ENCODE measurements at places on chromosomes 6 and 20.

DNA sequence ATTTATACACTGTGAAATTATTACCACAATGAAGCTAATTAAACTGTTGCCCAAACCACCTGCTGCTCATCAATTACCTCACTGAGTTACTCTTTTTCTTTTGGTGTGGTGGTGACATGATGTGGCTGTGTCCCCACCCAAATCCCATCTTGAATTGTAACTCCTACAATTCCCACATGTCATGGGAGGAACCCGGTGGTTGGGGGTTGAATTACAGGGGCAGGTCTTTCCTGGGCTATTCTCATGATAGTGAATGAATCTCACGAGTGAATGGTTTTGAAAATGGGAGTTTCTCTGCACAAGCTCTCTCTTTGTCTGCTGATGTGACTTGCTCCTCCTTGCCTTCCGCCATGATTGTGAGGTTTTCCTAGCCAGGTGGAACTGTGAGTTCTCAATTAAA, 145.0 kb downstream of the LRRC1 start:
- no peak for DNase-seq

GRCh38 chr20:43691928-43692524, 25.1 kb downstream of the MYBL2 start:
- peak; percentile 47 for DNase-seq

- no peak for DNase-seq
Observed at GRCh38 chr6:136822046-136822375, 381 bp upstream of the PEX7 start.

DNA sequence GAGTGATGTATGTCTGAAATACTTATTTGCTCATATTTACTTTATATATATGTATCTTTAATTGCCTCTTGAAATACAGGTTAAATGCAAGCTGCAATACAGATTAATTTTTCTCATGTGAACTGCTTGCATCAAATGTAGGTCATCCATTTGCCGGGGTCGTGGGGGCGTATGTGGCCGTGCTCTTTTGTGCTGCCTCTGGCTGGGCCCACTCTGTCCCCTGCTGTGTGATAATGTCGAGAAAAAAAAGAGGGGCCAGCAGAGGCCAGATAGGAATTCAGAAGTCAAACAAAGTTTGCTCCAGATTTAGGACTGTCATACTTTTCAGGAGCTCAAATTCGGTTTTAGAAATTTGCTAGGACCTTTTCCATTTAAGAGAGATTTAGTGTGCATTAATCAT, 459.6 kb upstream of the SOX4 start:
- no peak for DNase-seq

- DNase-seq: no peak
Observed at GRCh38 chr20:59351157-59352040, 51.0 kb downstream of the EDN3 start.

DNA sequence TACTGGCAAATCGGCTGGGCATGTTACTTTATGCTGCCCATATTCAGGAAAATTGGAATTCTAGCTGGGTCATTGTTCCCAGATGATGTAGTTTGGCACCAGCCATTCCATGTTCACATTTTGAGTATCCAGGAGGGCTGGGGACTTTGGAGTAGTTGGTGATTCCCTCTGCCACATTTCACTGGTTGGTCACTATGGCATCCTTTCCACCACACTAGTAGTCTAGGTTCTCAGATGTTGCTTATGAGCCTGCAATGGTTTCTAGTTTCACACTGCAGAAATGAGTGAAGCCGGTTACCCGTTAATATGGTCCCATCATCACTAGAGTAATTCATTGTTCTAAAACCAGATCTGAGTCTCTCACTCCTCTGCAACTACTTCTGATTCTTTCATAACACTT, 4.6 kb downstream of the PTPN1 start:
- no peak for DNase-seq

- DNase-seq: no peak
Observed at GRCh38 chr20:61373956-61374545, 122.0 kb downstream of the CDH4 start.

DNA sequence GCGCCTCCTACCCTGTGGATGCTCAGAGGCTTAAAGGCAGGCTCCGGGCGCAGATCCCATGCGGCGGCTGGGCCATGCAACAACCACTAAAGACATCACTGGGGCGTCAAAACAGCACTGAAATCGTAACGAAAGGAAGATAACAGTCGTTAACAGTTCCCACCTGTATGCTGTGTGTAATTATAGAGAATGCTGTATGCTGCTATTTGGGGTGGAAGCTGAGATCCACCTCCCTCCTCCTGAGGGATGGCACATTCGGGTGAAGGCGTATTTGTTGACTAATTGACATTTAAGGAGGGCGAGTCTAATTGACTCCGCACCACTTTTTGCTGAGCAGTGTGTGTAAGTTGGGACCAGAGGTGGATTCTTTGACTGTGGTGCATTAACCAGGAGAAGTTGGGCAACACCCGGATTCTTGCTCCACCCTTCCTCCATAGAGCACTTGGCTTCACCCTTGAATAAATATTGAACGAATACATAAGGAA, 687 bp downstream of the SLC35A1 start:
- DNase-seq: peak; percentile 48

DNA sequence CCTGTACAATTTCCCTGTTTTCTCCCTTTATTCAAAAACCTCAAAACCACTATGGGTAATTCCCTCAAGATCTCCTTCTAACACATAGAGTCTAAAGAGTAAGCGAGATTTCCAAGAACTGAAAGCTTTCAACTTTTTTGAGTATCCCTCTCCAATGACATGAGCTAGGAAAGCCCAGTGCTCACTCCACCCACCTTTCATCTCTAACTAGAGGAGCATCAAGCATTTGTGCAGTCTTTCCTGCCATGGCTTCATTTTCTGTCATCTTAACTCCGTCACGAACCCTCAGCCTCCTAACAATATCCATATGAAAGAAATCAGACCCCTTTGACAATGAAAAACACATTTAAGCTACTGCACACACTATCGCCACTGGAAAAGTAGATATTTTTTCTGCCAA, 91.9 kb upstream of the SUPT3H start:
- no peak for DNase-seq

GRCh38 chr6:131635384-131636340, 1.4 kb upstream of the ENPP3 start:
- DNase-seq: no peak

DNA sequence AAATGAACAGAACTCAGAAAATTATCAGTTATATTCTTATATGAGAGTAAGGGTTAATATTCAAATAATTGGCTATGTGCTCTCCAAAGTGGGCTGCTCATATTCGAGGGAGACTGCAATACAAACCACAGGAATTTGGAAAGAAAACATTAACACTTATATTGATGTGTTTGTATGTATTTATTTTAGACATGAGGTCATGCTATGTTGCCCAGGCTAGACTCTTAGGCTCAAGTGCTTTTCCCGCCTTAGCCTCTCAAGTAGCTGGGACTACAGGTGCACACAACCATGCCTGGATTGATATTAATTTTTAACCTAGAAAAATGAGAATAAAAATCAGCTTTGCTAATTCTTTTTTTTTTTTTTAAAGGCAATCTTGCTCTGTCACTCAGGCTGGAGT, 35.0 kb downstream of the BTBD9 start:
- peak; percentile 36 for DNase-seq

DNA sequence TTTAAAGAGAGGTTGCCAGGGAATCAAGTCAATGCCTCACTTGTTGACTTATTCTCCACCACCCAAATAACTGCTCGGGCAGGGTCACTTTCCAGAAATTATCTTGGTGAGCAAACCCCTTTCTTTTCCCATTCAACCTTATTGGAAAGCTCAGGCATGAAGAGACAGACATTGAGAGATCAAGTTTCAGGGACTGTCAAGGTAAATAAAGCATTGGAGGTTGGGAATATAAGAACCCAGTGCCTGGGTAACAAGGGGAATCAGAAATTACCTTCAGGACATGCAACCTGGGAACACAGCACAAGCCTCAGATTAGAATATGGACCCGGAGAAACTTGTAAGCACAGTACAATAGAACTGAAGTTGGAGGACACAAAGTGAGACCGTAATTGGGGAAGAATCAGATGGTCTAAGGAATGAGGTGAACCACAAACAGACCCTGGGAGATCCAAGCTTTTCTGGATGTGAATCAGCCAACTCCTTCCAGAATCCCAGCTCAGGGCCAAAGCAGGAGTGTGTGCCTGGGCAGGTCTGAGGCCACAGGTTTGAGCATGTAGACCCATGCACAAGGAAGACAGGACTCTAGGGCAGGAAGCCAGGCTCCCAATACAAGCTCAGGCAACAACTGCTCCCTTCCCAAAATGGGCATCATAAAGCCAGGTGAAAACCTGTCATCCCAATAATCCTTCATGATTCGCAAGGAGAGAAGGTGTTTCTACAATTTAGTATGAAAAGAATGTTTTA, 512.8 kb downstream of the MAFB start:
- no peak for DNase-seq

- peak; percentile 10 for DNase-seq
Observed at GRCh38 chr6:22838345-22838744, 269.0 kb downstream of the HDGFL1 start.

- DNase-seq: no peak
Observed at GRCh38 chr6:69005199-69005598, 370.1 kb downstream of the ADGRB3 start.

DNA sequence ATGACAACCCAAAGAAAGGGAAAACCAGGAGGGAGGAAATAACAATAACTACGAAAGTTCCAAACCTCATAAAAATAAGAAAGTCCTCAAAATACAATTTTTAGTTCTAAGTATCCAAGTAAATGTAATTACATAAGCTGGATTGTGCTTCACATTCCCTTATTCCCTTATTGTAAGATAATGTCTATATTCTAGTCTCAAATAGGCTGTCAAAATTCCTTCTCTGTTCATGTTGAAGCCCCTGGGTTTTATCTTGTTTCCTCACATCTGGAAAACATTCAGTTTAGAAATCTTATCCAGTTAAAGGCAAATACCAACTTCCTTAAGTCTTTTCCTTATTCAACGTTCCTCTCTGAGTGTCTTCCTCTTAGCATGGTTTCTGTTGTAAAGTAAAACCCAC, 282.3 kb downstream of the CD109 start:
- DNase-seq: no peak

DNA sequence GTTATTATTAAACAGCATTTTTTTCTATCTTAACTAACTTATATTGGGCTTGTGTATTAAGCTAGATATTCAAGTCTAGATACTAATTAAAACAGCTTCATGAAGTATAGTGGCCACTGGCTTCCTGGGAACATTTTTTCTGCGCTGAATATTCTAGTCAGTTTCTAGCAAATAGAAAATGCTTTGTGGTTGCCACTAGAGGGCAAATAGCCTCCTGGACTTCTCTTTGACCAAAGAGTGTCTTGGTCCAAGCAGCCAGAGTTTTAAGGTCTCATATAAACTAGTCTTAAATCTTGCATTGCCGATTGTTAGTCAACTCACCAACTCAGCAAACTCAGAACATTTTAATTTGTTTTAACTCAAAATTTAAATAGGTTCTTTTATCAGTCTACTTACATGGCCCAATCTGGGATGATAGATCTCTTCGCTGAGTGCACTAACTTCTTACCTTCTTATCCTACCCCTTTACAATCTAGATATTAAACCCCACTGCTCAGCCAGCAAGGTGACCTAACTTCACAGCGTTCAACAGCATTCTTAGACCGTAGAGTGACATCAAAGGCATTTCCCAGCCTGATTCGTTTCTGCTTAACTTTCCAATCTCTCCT, 24.6 kb upstream of the ID4 start:
- peak; percentile 53 for DNase-seq

- DNase-seq: peak; percentile 42
Observed at GRCh38 chr6:34132486-34133185, 13.3 kb downstream of the GRM4 start.

DNA sequence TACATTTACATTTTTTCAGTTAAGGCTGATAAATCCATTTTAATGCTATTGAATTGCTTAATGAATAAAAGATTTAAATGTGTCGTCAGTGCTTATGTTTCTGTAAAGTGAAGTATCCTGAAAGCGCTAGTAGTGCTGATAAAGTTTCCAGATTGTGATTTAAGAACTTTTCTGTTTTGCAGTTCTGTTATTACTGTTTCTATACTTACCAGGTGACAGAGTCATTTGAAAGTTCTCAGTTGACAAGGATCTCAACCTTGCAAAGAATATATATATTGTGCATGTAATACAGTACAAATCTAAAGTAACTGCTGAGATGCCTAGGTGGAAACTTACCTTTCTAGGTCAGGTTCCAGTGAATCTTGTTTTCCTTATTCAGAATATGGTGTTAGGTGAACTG, 201.8 kb downstream of the ARID1B start:
- DNase-seq: no peak

- peak; percentile 25 for DNase-seq
Observed at GRCh38 chr6:158068893-158069799, 87.5 kb downstream of the SYNJ2 start.

DNA sequence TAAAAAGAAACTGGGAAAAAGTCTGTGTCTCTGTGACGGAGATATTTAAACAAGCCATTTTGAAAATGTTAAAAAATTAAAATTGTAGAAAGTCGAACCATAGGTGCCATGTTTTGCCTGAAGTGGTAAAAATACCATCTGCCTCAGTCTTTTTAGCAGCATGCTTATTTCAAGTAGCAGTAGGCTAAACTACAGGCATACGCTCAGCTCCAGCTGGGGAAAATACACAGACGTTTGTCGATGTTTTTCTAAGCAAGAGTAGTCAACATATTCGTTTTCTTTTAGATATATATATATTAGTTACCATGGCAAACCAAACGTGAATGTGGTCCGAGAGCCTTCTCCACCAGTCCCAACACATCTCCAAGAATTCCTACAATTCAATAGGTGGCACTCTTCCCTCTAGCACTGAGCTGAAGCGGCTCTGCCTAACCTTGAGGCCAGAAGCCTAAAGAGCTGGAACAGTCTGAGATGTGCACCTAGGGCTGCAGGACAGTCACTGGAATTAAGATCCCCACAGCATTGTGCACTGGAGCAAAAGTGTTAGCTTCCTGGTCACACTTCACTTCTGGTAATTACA, 70.2 kb upstream of the BEND3 start:
- DNase-seq: peak; percentile 14

DNA sequence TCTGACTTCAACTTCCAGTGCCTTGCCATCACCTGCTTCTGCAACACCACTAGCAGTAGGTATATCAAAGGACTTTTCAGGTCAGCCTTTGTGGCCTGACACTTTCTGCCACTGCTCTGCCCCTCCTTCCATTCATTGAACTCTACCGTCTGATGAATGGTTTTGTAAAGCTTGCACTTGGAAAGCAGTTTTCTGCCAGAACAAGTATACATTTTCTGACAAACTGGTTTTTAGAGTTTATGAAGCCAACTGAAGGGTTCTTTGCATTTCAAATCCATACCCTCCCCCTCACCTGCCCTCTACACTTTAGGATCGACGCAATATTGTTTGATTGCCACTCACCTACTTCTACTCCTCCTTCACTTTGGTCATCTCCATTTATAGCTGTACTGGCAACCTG, 603.1 kb downstream of the HACE1 start:
- no peak for DNase-seq

- no peak for DNase-seq
Observed at GRCh38 chr6:71721642-71722041, 164.7 kb upstream of the RIMS1 start.

DNA sequence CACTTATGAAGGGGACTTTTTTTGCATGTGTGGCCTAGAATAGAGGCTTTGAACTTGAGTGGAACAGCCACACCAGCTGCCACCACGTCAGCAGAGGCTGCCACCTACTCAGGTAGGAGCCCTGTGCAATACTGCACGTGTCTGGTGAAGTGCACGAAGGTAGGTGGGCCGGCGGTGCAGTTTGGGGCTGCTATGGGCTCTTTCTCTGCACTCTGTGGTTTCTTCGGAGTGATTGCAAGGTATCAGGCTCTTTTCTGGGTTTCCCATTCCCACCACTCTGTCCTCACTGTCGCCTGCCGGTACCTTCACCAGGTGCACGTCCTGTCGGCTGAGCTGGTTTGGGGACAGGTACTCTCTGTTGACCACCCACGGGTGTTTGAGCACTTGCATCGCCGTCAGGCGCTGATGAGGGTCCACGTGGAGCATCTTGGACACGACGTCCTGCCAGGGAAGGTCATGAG, 30.8 kb upstream of the MPC1 start:
- no peak for DNase-seq
